ENCODE measurements at places on chromosomes 6 and 20.

DNA sequence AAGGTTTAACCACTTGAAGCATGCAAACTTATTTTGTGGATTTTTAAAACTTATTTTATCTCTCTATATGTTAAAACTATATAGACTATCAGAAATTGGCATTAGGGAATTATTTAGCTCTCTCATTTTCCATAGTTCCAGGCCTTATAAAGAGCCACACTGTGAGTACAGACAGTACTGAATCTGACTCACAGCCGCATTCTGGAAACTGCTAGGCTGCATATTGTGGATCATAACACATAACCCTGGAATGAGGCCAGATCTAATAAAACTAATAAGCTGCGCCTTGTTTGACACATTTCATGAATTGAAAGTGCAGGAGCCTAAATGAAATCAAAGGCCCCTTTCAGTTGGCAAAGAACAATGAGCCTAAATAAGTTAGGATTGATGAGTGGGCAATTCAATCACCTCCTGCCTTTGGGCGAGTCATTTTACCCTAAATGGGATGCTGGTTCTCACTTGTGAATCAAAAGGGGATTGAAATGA, 308.4 kb downstream of the PACRG start:
- DNase-seq, result no peak

GRCh38 chr6:132972971-132973370, 158.6 kb downstream of the RPS12 start:
- no peak for DNase-seq

GRCh38 chr20:22374066-22374465, 210.3 kb downstream of the FOXA2 start:
- peak; percentile 91 for DNase-seq

DNA sequence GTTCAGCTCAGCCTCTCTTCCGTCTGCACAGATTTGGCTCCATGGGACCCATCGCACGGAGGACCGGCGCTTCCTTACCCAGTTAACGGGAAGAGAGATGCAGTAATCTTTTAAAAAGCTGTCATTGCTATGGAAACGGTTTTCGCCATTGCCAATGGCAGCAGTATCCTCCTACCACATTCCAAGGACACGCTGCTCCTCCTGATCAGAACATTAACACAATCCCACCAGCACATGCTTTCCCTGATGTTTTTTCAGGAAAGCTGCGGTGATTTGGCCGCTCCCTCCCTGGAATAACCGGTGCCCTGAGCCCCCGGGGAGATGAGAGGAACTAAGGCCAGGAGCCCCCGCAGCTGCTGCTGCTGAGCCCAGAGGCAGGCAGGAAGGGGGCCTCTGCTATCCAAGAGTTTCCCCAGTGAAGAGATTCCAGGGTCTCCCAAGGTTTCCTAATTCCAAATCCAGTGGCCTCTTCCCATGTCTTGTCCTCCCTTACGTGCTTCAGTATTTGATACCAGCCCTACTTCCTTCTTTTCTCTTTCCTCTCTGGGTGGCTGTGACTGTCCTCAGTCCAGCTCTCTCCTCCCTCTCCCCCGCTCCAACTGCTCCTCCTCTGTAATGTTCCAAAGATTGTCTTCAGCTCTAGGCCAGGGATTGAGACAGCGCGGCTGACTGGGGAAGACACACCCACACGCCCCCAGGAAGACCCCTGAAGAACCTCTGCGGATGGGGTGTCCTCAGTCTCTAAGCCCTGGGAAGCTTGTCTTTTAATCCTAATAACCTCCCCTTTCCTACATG, 2.6 kb downstream of the BNIP5 start:
- no peak for DNase-seq

DNA sequence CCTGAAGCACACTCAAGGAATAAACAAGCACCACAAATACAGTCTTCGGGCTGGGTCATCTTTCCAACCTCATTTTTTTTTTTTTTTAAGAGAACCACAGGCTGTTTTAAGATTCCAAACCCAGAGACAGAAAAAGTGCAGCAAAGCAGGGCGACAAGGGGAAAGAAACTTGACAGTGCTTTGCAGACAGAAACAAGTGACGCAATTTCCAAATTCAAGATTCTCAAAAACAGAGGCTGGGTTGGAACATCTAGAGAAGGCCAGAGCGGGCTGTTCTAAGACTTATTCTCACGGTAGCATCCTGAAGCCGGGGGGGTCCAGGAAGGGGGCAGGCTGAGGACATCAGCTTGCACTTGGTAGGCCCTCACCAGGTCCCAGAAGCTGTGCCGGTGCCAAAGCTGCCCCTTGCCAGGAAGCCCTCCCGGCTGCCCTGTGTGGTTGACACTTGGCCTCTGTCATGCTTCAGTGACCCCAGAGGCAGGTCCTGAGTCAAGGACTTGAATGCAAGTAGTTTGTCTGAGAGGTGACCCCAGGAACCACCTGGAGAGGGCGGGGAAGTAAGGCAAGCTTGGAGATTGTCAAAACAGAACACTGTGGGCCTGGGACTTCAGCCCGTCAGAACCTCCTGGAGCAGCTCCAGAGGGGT, 50.5 kb downstream of the BMP7 start:
- DNase-seq, result no peak

GRCh38 chr20:15072316-15072715, 734.9 kb upstream of the FLRT3 start:
- DNase-seq, result no peak

- DNase-seq, result no peak
Observed at GRCh38 chr6:13454286-13455221, 32.8 kb downstream of the GFOD1 start.

GRCh38 chr6:64227863-64228262, 592.3 kb downstream of the PHF3 start:
- DNase-seq, result no peak

DNA sequence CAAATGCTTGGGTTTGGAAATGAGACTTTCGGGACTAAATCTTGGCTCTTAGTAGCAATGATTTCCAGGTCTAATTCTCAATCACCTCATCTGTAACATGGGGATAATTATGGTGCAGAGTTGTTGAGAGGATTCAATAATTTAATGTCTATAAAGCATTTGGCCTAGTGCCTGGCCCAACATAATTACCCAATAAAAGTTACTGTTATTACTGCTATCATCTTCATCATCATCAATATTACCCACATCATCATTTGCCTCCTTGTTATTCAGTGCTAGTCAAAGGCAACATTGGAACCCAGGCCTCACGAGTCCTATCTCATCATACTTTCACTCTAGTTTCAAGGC, 34.5 kb upstream of the RSPO3 start:
- no peak for DNase-seq

DNA sequence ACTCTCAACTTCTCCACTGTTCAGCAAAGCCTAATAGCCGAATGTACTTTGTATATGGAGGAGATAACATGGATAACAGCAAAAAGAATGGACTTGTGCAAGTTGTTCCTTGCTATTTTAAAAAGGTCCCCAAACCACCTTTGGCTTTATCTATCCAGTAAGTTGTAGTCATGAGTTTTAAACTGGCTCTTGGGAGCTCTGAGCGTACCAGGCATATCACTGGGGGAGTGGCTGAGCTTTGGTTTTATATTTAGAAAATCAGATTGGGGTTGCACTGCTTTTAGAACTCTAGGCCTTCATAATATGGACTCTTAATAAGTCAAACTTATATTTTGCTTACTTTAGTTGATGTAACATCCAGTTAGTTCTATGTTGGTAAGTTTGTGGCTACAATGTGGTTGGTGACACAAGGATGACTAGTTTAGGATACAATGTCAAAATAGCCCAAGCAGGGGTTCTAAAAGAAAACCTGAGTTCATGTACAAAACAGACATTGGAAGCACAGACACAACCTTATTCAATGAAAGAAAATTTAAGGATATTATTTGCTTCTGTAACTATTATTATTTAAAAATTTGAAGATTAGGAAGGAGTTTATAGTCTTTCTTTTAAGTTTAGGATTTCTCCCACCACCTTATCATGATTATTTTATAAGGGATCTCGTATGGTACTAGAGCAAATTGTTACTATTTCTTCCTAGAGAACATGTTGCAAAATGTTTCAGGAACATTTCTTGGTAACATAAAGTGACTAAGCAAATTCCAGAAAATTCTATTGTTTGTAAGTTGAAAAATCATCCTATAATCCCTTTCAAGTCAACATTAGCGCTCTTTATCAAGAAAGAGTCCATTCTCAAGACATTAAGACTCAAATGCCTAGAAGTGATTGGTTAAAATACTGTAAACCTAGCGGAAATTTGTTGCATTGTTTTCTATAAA, 165.8 kb upstream of the SUPT3H start:
- no peak for DNase-seq

GRCh38 chr20:4341804-4342485, 326.6 kb upstream of the RNF24 start:
- DNase-seq, result no peak

DNA sequence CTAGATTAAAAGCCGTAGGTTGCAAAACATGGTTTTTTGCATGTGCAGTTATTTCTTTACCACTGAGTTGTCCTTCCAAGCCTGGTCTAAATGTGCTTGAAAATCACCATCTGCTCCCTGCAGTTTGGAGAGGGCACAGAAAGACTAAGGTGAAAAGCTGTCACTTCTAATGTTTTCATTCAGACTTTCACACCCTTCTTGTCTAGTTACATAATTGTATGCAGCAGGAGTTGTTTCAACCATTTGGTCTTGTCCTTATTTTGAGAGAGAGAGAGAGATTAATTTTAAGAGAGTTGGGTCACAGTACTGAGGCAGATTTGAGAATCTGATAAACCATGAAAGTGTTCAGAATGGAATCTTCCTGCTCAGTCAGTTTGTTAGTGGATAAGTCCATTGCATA, 82.5 kb downstream of the ARID1B start:
- no peak for DNase-seq

- no peak for DNase-seq
Observed at GRCh38 chr20:1196634-1197033, 6.6 kb upstream of the C20orf202 start.

- DNase-seq, result no peak
Observed at GRCh38 chr20:15380770-15381169, 1043.4 kb upstream of the FLRT3 start.

GRCh38 chr6:50608421-50608820, 104.9 kb upstream of the TFAP2D start:
- DNase-seq, result peak; percentile 13

DNA sequence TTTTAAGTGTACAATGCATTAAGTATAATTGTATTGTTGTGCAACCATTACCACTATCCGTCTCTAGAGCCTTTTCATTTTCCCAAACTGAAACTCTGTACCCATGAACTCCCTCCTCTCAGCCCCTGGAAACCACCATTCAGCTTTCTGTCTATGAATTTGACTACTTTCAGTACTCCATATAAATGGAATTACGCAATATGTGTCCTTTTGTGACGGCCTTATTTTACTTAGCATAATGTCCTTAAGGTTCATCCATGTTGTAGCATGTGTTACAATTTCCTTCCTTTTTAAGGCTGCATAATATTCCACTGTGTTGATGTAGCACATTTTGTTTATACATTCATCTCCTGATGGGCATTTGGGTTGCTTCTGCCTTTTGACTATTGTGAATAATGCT, 143.6 kb upstream of the KCNG1 start:
- DNase-seq, result no peak
